GOT3 (cell line): ENCODE measurements at places on chromosomes 13 and 19.
A peak's percentile ranks its signal among the peaks of the same experiment; 100 is the strongest.

DNA sequence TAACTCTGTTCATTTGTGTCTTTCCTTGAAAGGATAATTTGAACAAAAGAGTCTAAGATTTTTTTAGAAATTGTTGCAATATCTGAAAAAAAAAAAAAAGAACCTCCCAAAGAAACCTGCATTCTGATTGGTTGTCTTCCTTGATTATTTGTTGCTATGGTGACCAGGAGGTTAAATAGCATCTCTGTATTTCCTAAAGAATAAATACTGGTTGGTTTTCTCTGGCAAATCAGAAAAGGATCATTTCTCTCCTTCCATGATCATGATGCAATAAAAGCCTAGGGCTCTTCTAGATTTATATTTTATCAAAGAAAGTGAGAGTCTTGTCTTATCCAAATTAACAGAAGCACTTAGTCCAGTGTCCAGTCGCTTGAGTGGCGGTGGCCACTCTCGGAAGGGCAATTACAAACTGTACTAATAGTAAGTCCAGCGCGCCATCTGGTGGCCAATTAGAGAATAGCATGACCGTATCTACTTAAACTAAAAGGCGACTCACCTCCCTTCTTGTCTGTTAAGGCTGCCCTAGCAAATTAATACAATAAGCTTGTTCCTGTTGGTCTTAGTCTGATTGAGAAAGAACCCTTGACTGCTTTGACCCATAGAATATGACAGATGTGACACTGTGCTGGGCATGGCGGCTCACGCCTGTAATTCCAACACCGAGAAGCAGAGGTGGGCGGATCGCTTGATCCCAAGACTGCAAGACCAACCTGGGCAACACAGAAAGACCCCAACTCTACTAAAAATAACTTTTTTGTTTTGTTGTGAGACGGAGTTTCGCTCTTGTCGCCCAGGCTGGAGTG lies 47.0 kb upstream of the PNMA8B start:
- DNase-seq = peak; percentile 17

- no peak for DNase-seq
These were observed 182.8 kb downstream of the UGGT2 start for GRCh38 chr13:95870421-95870820.

GRCh38 chr19:57192077-57192420 lies 749 bp downstream of the ZNF264 start:
- no peak for DNase-seq

DNA sequence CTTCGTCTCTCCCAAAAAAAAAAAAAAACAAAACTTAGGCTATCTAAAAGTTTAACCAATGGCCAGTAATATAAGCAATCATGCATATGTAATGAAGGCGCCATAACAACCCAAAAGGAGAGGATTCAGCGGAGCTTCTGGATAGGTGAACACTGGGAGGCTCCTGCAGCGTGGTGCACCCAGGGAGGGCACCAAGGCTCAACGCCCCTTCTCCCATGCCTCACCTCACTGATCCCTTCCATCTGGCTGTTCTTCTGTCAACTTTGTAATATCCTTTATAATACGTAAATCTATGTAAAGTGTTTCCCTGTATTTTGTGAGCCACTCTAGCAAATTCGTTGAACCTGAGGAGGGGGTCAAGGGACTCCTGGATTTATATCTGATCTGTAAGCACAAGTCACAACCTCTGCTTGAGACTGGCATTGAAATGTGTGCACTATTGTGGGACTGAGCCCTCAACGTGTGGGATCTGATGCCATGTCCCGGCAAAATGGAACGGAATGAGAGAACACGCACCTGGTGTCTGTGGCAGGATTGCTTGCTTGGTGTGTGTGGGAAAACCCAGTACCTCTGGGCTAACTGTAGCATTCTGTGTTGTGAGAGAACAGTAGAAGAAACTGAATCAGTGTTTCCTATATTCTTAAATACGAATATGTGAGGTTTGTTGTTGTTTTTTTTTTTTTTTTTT lies 521 bp upstream of the ZNF665 start:
- DNase-seq = no peak

GRCh38 chr19:29247051-29247450 lies 34.1 kb upstream of the UQCRFS1 start:
- DNase-seq = no peak

DNA sequence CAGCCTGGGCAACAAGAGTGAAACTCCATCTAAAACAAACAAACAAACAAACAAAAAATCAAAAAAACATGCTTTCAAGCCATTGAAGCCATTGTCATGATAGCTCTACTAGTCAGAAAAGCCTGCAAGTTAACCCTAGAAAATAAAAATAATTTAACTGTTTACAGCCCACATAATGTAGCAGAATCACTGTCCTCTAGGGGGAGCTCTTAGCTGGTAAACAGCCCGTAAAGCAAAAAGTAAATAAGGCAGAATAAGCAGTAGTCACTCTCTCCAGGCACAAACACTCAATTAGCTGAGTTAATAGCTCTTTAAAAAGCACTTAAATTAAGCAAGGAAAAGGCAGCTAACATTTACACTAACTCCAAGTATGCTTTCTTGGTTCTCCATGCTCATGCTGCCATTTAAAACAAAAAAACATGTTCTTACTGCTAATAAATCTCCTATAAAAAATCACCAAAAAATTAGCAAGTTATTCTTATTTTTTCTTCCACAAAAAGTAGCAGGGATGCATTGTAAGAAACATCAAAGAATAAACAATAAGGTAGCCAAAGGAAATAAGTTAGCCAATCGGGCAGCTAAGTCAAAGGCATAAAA lies 11.3 kb downstream of the LILRB4 start:
- DNase-seq = no peak

DNA sequence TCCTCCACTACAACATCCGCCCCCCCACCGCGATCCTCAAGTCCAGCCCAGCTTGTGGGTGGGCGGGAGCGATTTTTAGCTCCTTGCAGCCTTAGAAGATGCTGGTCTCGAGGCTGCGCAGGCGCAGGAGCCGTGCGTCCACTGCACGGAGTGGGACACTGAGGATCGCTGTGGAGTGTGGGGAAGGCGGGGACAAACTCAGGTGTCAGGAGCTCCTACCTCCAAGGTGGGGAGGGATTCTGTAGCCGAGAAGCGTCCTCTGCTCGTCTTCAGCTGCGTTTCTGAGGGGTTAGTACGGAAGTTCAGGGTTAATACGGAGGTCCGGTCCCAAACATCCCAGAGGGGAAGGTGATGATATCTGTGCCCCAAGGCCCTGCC lies at the start of gene RTBDN:
Gene RTBDN, minus strand, starts transcription at position 14 of the 378 bp plus-strand sequence. CDS start 4,600 bp downstream, outside the sequence.
- no peak for DNase-seq

- DNase-seq = no peak
These were observed 22.1 kb downstream of the CLEC11A start for GRCh38 chr19:50745221-50745620.

- DNase-seq = no peak
These were observed 3.2 kb downstream of the AXL start for GRCh38 chr19:41222240-41222639.

DNA sequence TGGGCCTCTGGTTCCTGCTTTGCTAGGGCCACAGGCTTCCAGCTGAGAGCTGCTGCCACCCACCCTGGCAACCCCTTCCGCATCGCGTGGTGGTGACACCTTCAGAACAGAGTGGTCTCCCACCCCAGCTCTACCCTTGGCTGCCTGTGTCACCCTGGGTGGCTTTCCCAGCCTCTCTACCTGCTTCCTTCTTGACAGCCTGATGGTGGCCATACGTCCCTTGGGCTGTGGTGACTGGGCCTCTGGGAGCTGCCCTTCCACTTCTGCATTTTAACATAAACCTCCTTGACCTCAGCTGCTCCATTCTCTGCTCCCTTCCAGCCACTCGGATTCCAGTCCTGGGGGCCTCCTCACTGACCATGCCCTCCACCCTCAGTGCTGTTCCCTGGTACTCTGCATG lies 17.0 kb downstream of the PAK4 start:
- no peak for DNase-seq

- no peak for DNase-seq
These were observed 175.3 kb downstream of the ZIC5 start for GRCh38 chr13:99796175-99796819.

GRCh38 chr13:21675095-21675991 lies 4.5 kb downstream of the FGF9 start:
- no peak for DNase-seq

DNA sequence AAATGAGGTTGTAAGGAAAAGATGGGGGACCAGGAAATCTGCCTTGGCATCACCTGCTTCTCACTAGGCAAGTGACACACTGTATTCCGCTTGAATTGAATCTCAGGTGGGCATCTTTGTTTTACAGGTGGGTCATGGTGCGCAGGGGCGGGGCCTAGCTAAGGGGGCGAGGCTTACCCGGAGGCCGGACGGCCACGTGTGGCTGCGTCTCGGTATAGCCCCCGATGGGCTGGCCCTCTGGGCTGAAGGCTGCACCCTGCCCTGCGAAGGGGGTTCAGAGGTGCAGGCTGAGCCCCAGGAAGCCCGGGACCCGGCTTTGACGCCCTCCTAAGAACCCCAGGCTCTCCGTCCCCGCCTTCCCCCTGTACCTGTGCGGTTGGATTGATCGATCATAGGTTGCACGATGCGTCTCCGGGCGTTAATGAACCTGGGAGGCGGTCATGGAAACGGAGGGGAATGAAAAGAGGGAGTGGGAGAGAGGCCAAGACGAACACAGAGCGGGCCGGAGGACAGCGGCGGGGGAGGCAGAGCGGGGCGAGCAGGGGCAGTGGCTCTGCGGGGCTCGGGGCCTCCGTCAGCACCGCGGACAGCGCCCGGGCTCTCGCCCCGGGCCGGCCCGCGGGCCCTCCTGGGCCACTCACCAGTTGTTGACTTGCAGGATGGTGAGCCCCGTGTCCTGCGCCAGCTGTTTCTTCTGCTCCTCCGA lies 12.5 kb downstream of the MEIS3 start:
- no peak for DNase-seq

GRCh38 chr13:57843521-57843920 lies 212.0 kb downstream of the PCDH17 start:
- no peak for DNase-seq
